ENCODE measurements at places on chromosomes 5 and 9.
A peak's percentile ranks its signal among the peaks of the same experiment; 100 is the strongest.

GRCh38 chr5:130966990-130967525 is 198.0 kb downstream of the HINT1 start:
- no peak for DNase-seq

GRCh38 chr5:35117967-35118366 is 70.2 kb upstream of the AGXT2 start:
- peak; percentile 52 for DNase-seq

DNA sequence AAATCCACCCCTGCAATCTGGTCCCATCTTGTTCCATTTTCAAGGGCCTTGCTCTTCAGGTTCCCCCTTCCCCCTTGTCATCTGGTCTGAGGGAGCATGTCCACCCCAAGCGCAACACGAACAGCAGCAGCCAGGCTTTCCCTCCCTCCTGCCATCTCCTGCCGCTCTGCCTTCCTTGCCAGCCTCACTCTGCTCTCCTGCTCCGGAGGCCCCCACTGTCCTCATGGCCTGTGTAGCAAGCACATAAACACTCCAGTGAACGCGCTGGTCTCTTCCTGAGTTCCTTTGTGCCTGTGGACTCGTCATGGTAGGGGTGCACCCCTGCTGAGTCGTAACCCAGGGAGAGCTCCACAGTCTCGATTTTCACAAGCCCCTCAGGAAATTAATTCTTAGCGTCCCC is 29.9 kb downstream of the TENT4A start:
- DNase-seq, result no peak

DNA sequence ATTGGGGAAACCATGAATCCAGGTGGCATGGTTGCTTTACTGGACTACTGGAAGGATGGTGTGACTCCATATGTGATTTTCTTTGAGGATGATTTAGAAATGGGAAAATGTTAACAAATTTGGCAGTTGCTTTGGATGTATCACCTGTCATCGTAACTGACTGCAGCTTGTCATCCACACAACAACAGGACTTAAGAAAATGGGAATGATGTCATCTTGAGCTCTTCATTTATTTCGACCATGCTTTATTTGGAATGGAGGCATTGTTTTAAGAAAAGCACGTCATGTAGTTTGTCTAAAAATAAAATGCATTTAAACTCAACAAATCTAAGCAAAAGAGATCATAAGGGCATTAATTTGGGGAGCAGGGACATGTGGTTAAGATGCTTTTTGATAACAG is 265.0 kb downstream of the GOLPH3 start:
- DNase-seq, result no peak

DNA sequence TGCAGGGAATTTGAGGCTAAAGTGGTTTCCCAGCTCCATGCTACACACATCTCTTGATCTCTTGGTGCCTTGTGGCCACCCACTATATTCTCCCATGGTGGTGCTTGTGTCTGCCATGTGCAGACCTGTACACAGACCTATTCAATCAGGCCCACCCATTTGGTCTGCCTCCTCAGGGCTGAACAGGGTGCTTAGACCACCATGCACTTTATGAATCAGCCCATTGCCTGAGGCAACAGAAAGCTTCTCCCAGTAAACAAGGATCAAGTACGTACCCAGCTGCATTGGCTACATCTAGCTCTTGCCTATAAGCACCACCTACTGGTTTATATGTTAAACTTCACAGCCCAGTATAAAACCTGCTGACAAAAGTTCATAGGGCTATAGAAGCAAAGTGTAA is 664.3 kb upstream of the EDIL3 start:
- DNase-seq, result no peak

GRCh38 chr5:11579351-11579750 is 324.9 kb downstream of the CTNND2 start:
- DNase-seq, result no peak

GRCh38 chr5:139710319-139711066 is 62.3 kb downstream of the CXXC5 start:
- no peak for DNase-seq

GRCh38 chr5:61701877-61702602 is 370.0 kb downstream of the ZSWIM6 start:
- no peak for DNase-seq

DNA sequence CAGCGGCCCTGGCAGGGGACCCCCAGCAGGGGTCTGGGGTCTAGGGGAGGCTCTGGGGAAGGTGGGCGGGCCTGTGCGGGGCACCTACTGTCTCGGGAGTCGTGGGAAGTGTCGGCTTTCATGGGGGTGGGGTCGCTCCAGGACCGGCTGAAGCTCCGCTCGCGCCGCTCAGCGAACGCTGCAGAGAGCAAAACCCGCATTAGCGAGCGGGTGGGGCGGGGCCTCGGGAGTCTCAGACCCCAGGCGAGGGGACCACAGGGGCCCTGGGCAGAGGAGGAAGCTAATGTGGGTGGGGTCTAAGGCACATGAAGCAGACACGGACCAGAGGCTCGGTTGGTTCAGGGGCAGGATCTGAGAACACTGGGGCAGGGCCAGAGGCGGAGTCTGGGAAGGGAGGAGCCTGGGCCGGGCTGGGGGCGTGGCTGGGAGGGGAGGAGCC is 5.5 kb downstream of the NSMF start:
- DNase-seq, result peak; percentile 27

DNA sequence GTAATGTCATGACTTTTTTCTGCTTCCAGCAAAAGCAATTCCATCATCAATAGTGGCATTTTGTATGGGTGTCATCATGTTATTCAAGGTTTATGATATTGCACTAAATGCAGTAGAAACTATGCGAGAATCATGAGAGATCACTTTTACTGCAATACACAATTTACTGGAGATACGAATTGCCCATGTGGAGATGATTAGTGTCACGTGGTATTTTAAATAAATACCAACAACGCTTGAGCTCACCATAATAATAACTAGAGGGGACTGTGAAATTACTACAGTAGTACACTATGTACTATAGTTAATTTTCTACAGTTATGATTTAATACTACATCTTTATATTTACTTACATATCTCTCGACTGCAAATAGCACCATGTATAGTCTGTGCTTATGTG is 49.7 kb downstream of the FAM174A start:
- no peak for DNase-seq

GRCh38 chr9:94554439-94555331 is at the start of gene PCAT7:
TSS of gene PCAT7 (plus strand) at chr9:94555083.
- DNase-seq, result no peak

GRCh38 chr5:133015466-133015865 is 10.9 kb downstream of the ZCCHC10 start:
- no peak for DNase-seq

DNA sequence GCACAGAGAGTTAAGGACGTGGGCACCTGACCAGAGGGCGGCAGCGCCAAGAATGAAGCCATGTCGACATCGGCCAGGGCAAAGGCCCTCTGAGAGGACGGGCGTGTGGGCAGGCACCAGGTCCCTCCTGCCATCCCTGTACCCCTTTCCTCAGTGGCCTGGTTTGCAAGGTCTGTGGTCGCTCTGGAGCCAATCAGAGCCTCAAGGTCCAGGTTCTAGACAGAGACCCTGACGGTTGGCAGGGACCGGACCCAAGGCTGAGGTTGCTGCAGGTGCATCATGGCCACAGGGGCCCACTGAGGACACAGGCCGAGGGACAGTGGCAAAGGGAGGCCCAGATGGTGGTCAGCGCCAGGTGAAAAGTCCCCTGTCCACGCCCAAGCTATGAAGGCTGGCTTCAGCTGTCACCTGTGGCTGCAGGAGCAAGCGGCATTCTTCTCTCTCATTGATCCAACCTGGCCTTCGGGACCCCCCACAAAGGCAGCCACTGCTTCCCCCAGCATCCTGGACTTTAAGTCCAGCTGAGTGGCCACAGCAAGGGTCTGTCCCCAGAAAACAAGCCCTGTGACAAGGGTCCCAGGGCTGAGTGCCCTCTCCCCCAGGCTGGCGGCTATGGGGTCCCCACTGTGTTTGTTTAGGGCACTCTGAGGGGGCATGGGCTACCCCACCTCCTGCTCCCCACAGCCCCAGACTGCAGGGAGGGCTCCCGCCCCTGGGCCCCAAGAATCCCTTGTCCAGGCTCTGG is 48.9 kb downstream of the VAV2 start:
- DNase-seq, result no peak

GRCh38 chr9:78207319-78207718 is 28.6 kb upstream of the CEP78 start:
- no peak for DNase-seq

DNA sequence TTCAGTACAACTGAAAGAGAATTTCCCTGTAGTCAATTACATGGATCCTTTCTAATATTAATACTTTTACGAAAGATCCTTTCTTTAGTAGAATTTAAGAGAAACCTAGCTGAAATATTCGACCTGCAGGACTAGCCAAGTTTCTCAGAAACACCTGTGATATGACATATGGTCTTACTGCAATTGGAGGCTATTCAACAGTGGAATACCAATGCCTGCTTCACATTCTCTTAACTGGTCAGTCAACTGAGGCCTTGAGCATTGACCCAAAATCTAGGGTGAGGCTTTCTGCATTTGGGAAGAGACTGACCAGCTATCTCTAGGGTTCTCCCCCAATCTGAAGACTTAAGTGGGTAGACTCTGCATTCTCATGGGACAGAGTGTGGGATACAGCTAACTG is 12.3 kb downstream of the UBE2QL1 start:
- no peak for DNase-seq

DNA sequence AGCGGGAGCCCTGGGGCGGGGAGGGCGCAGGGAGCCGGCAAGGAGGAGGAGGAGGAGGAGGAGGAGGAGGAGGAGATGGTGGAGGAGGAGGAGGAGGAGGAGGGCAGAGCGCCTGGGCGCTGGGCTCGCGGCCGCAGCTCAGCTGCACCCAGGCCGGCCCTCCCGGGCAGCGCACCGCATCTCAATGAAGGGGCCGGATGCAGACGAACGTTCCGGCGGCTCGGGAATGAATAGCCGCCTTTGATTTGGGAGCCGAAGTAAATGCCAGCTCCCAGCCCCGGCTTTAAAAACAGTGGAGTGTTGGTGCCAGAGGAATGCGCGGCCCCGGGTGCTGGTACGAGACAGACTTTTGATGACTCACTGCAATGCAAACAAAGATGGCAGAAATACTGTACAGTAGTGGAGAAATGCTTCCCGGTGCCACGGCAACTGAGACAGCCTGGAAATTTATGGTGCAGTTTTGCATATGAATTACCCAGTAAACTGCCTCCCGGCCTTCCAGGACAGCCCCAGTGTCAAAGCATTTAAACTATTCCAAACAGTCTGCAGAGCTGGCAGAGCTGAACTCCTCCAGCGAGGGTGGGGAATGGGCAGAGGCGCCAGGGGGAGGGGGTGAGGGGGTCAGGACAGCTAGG is 43.1 kb downstream of the NACC2 start:
- peak; percentile 72 for DNase-seq

GRCh38 chr5:9479361-9479760 is 66.5 kb downstream of the SEMA5A start:
- peak; percentile 28 for DNase-seq

- DNase-seq, result no peak
Observed at GRCh38 chr5:79729679-79730078, 40.0 kb downstream of the CMYA5 start.

GRCh38 chr5:68290260-68290674 is 74.7 kb downstream of the PIK3R1 start:
- DNase-seq, result no peak

GRCh38 chr5:72510610-72511181 is 3.5 kb upstream of the ZNF366 start:
- no peak for DNase-seq

DNA sequence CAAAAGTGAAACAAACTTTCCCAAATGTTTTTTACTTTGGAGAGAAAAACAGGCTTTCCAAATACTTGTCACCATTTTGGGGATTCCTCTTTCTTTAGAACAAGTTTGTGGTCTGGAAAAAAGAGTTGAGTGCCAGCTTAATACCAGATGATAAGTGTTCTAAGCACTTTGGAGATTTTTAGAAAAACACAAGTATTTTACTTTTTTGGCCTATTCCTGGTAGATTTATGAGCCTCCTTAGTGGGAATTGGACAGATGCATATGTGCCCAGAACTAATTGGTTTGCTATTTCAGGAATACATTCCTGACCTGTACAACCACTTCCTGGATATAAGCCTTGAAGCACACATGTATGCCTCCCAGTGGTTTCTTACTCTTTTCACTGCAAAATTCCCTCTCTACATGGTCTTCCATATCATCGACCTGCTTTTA is 40.5 kb downstream of the GPR21 start:
- peak; percentile 67 for DNase-seq

GRCh38 chr5:133950821-133951612 is 17.4 kb downstream of the C5orf15 start:
- DNase-seq, result no peak

GRCh38 chr5:174693697-174694385 is 30.5 kb upstream of the MSX2 start:
- no peak for DNase-seq

GRCh38 chr9:115939065-115939765 is 214.4 kb upstream of the PAPPA start:
- DNase-seq, result peak; percentile 78

DNA sequence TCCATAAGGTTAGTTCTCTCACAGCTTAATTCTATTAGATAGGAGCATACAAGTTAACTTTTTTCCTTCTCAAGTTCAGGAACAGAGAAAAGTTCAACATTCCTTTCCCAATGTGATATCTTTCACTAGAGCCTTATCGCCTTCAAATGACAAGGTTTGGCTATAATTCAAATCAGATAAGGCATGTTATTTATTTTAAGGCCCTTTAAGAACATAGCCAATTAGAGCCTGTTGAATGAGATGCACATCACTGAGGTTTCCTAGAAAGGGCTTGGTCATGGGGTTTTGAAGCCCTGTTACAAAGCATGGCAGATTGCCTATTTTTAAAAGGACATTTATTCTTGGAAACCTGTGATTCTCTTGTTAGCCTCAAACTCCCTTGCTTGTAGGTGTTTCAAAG is 123.4 kb downstream of the BASP1 start:
- no peak for DNase-seq

- DNase-seq, result no peak
Observed at GRCh38 chr9:116369706-116370105, 216.1 kb downstream of the PAPPA start.

DNA sequence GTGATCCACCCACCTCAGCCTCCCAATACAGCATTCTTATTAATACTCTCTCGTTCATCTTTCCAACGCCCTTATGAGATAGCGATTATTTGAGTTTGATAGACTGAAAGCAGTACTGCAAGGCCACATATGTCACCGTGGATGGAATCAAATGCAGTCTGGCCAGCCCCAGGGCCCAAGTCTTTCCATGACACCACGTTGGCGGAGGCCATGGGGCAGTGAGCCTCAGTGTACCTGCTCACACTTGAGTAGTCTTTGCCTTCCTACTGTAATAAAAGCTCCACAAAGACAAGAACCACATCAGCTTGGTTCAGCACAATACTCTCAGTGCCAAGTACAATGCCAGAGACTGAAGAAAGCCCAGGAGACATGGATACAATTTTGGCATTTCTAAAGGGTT is 88.5 kb downstream of the TTLL11 start:
- DNase-seq, result no peak

GRCh38 chr5:53603009-53603687 is 42.7 kb downstream of the NDUFS4 start:
- DNase-seq, result no peak

GRCh38 chr5:39670391-39670790 is 245.6 kb upstream of the DAB2 start:
- no peak for DNase-seq
